ENCODE measurements at places on chromosomes 6 and 20.

DNA sequence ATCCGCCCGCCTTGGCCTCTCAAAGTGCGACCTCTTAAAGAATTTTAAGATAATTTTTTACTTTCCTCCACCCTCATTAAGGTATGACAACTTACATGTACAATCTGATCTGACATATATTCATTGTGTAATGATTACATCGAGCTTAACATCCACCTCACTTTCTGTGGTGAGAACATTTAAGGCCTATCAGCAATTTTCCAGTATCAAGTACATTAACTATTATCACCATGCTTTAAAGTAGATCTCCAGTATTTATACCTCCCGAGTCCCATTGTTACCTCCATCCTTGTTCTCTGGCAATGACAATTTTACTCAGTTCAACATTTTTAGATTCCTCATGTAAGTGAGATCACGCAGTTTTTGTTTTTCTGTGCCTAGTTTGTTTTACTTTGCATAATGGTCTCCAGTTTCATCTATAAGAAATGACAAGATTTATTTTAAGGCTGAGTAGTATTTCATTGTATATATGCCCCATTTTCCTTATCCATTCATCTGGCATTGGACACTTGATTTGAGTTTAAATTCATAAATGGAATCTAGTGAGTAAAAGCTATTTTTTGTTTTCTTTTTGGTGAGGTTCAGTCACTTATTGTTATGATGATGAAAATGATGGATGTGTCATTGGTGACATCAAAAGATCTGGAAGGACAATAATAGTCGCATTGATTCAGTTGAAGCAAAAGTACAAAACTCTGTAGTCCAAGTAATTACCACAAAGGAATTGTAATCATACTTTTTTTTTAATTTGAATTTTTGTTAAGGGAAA is 87.0 kb downstream of the OR2B2 start:
- DNase-seq = no peak

DNA sequence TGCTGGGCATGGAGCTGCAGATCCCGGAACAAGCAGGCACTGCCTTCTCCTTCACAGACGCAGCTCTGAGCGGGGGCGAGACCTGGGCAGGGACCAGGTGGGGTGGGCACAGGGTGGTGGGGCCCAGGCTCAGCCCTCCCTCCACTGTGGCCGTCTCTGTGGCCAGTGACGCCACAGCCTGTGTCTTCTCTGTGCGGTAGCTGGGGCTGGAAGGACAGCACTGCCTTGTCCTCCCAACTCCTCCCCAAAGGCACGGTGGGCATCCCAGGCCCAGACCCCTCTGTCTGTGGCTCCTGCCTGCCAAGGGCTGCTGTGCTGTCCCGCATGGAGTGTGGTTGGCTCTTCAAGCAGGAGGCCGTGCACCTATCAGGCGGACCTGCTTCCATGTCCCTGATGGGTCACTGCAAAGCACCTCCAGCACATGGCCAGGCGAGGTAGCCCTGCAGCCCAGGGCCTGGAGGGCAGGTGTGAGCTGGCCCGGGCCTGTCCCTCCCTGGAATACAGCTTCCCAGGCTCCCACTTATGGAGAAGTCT is 14.8 kb upstream of the TNFRSF6B start:
- no peak for DNase-seq

- no peak for DNase-seq
Observed at GRCh38 chr6:166553563-166554271, 32.8 kb downstream of the RAMACL start.

- DNase-seq = no peak
Observed at GRCh38 chr6:17015144-17015543, 86.7 kb upstream of the STMND1 start.

- no peak for DNase-seq
Observed at GRCh38 chr6:156864557-156864956, 87.4 kb downstream of the ARID1B start.
